ENCODE measurements at places on chromosomes 6 and 20.

- DNase-seq: peak; percentile 84
These were observed 46.0 kb downstream of the GTF2H5 start for GRCh38 chr6:158213925-158214674.

- DNase-seq: peak; percentile 34
These were observed 49.4 kb downstream of the ERMARD start for GRCh38 chr6:169800668-169801395.

GRCh38 chr6:3159805-3160781, 2.7 kb upstream of the TUBB2A start:
- DNase-seq: no peak

DNA sequence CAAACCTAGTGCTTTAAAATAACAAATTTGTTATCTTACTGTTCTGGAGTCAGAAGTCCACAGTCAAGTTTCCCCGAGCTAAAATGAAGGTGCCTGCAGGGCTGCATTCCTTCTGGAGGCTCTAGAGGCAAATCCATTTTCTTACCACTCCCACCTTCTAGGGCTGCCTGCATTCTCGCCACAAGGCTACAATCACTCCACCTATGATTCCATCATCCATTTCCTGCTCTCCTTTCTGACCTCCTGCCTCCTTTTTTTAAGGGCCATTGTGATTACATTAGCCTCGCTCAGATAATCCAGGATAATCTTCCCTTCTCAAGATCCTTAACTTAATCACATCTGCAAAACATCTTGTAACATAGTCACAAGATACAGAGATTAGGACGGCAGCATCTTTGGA, 42.4 kb upstream of the SIRT5 start:
- DNase-seq: no peak

DNA sequence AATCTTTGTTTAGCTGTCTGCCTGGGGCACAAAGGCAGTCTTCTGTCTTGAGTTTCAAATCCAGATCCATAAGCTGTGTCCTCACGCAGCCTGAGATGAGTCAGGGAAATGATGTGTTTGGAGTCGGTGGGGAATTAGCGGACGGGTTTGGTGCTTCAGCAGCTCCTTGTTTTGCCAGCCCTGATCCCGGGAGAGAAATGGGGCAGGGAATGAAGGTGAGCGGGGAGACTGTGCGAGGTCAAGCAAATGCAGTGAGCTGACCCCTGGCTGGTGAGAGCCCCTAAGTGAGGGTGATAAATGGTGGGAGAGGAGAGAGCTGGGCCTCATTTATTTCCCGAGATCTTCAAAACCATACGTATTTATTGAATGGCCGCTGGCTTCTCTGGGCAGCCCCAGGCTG, 21.6 kb downstream of the DUSP22 start:
- DNase-seq: no peak

- no peak for DNase-seq
These were observed 42.4 kb downstream of the RBL1 start for GRCh38 chr20:37053230-37053950.

DNA sequence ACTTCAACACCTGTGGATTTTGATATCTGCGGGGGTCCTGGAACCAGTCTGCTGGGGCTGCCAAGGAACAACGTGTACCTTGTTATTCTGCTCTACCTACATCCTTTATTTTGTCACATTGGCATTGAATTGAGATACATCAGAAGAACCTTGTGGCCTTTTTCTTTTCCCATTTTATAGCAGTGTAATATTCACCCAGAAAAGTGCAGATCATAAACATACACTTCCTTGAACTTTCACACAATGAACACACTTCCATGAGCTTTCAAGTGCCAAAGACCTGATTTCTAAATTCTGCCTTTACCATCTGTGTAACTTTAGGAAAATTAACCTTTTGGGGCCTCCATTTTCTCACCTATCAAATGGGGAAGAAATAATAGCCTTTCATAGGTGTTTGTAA, 29.9 kb upstream of the RREB1 start:
- no peak for DNase-seq

- no peak for DNase-seq
These were observed 39.3 kb downstream of the ATRN start for GRCh38 chr20:3510110-3510509.

GRCh38 chr6:111802720-111803330, 70.4 kb downstream of the FYN start:
- DNase-seq: no peak

- DNase-seq: no peak
These were observed 38.7 kb upstream of the RFPL4B start for GRCh38 chr6:112308476-112308875.

GRCh38 chr6:103893141-103893581, 966.6 kb downstream of the HACE1 start:
- peak; percentile 89 for DNase-seq

GRCh38 chr20:33423141-33423834, 20.3 kb downstream of the SNTA1 start:
- DNase-seq: no peak

DNA sequence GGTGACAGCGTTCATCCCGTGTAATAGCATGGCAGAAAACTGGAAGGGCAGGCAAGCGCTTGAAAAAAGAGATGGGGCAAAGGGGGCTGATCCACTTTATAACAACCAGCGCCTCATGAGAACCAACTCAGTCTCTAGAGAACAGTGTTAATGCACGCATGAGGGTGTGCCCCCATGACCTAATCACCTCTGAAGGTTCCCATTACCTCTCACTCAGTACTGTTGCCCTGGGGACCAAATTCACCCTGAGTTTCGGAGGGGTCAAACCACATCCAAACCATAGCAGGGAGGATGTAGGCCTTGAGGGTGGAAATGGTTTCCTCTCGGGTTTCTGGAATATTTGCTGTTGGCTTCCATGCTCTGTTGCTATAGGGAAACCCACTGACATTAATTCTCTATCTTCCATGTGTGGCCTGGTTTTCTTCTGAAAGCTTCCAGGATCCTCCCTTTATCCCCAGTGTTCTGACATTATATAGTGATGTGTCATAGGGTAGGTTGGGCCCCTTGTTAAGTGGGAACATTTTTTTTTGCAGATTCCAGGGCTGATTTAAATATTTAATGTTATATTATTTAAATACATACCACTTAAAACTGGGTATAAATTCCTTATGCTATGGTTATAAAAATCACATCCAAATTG, 65.2 kb downstream of the PPP1R14C start:
- DNase-seq: no peak

DNA sequence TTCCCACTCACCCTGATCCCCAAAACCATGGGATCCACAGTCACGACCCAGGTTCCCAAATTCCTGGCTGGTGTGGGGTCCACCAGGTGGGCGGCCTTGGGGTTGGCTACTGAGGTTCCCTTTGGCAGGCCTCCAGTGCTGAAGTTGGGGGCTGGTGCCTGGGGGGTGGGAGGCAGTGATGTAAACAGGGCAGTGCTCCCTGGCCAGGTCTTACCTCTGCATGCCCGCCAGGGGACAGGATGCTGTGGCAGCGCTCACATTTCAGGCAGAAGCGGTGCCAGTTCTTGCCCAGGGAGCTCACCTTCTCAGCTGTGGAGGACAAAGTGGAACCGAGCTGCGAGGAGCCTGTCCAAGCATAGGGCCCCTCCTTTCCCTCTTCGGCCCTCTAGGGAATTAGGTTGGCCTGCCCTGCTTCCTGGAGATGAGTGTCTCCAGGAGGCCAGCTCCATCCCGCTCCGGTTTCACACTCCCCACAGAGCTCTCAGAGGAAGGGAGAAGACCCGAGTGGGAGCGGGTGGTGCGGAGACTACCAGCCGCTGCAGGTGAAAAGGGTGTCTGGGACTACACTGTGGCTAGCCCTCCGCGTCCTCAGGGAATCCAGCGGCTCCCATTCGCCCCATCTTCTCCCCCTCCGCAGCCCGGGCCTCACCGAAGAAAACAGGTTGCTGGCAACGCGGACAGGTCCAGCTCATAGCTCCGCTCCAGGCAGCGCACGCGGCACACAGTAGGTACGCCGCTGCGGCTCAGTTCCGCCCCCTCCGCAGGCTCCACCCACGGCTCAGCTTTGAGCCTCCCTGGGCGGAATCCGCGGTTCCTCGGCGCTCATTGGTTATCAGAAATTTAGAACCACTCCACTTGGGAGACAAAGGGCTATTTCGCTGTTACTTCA, at the start of gene CRIP3:
TSS of gene CRIP3 (minus strand) at position 726 of the 889 bp plus-strand sequence. CDS start at position 692, 34 bp downstream.
- peak; percentile 29 for DNase-seq

DNA sequence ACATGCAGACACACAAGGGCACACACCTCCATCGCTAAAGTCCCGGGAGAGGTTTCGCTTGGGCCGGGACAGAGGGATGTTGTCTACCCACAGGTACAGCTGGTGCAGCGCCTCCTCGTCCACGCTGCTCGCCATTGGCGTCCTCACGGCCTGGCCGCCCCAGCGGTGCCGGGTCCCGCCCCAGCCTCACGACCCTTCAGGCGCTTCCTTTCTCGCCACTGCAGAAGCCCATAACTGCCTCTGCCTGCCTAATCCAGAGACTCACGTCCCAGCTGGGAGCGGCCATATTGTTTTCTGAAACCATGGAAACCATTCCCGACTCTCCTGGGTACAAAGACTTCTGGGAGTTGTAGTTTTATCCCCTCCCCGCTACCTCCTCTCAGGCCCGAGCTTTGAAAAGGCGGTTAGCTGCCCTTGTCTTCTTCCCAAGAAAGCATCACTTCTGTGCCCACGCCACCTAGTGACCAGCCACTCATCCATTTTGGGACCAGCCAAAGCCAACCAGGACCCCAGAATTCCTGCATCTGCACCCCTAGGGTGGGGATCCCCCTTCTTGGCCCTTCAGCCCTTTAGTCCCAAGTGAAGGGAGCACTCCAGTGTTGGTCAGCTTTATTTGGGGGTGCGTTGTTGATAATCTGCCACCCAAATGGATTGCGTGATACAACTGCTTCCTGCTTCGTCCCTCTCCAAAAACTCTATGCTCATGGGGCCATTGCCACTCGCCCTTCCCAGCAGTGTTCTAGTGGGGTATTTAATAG, at the start of gene SPEF1:
TSS of gene SPEF1 (minus strand) at position 296 of the 758 bp plus-strand sequence. CDS start at position 135, 161 bp downstream.
- peak; percentile 98 for DNase-seq

- DNase-seq: no peak
These were observed 237.2 kb upstream of the ID4 start for GRCh38 chr6:19599796-19600464.

DNA sequence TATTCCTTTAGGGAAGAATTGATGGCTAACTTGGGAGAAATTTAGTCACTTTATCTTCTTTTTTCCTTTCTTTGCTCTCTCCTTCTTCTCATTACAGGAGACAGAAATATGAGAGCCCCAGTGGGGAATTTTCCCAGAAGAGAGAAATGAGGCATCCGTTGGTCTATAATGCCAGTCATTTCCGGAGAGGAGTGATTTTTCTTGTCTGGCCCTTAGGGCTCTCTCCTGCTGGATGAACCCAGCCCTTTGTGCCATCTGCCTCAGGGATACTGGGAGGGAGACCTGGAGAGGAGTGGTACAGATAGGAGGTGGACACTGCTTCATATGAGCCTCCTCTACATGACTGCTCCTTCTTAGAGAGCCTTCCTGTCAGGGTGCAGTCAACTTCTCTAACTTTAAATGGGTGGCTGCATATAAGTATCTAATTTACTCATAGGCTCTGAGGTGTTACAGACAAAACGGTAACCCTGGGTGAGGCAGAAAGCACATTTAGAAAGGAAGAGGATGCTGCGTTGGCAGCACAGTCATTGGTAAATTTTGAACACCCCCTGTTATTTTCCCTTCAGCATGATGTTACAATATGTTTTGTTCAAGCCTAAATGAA, 21.9 kb downstream of the RIMS1 start:
- peak; percentile 44 for DNase-seq

DNA sequence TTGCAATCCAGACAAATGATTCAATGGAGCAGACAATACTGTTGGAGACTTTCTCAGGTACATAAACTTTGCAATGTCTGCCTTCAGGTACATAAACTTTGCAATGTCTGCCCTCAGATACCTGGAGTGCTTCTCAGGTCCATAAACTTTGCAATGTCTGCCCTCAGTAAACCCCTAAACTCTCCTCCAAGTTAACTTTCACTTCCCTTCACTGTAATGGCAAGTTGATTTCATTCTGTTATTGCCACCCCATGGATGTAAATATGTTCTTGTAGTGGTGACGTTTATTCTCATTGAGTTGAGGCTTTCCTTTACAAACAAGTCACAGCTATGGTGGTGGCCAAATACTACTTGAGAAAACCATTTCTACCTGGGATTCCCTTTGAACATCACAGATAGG, 338.8 kb downstream of the EPM2A start:
- DNase-seq: no peak
